Left kidney (tissue), 8 donors: ENCODE measurements at places on chromosomes 7 and 10. TPM values are rescaled to one million over a fixed set of nuclear protein-coding genes. Genes with fewer than 3 reads are reported as not detected.

RPEL1 gene
- 0.18 TPM for polyA plus RNA-seq

EVX1 gene
- 0.07 TPM for polyA plus RNA-seq

C10orf53 gene
- not detected for polyA plus RNA-seq

IFIT2 gene
- polyA plus RNA-seq, result 8.3 TPM

LIPJ gene
- 0.10 TPM for polyA plus RNA-seq

ADK gene
- polyA plus RNA-seq, result 32.8 TPM

ACTR3C gene
- polyA plus RNA-seq, result 9.7 TPM

RNLS gene
- 15.3 TPM for polyA plus RNA-seq

MYO1G gene
- 0.53 TPM for polyA plus RNA-seq
